Lower lobe of right lung (tissue), 2 donors: ENCODE measurements at places on chromosomes 7 and 10. TPM values are rescaled to one million over a fixed set of nuclear protein-coding genes. Genes with fewer than 3 reads are reported as not detected.

DNA sequence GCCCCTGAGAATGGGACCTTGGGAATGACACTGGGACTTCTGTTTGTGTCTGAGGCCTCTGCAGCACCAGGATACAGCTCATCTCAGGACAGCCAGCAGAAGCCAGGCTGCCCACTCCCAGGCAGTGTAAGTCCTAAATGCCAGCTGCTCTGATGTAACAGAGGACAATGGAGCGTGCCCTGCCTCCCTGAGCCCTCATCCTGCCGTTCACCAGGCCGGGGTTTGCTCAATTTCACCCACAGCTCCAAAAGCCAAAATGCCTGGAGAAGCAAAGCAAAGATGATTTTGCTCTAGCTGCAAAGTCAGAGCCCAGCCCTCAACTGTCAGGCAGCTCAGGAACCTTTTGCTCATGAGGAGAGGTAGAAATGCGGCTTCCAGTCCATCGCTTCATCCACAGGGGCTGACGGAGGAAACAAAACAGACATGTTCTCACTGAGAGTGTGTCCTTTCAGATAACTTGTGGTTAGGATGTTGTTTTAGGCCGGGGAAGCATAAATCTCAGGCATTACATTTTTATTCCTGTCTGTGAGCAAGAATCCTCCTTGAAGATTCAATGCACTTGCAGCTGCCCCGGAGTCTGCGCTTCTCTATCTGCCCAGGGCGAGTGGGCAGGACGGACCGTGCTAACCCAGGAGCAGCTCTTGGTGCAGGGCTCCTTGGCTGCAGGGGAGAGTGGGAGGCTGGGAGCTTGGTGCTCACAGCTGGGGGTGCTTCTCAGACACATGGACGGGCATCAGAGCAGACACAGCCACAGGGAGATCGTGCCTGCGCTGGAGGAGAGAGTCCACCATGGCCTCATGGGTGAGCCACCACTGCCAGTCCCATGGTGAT is 83.2 kb upstream of the CHST15 start:
- H3K4me3 ChIP-seq, result no peak overlapping the region
- no peak overlapping the region for H3K27ac ChIP-seq
- no peaks in the 10 kb centered on the region for H3K27me3 ChIP-seq
- H3K4me1 ChIP-seq, result no peaks in the 10 kb centered on the region
- no peak for DNase-seq
- H3K36me3 ChIP-seq, result no peaks in the 10 kb centered on the region

GRCh38 chr7:45915606-45916005 is 5.5 kb downstream of the IGFBP3 start:
- no peaks in the 10 kb centered on the region for H3K36me3 ChIP-seq
- H3K4me1 ChIP-seq, result peaks cover 8% of the 10 kb centered on the region
- H3K27ac ChIP-seq, result no peak overlapping the region

GRCh38 chr10:112988839-112989406 is 38.9 kb downstream of the TCF7L2 start:
- no peak overlapping the region for H3K27ac ChIP-seq
- peaks cover 4% of the 10 kb centered on the region for H3K36me3 ChIP-seq
- H3K4me3 ChIP-seq, result no peak overlapping the region
- no peak for DNase-seq
- H3K4me1 ChIP-seq, result peaks cover 33% of the 10 kb centered on the region
- no peaks in the 10 kb centered on the region for H3K27me3 ChIP-seq

GRCh38 chr7:47816647-47817046 is 131.6 kb downstream of the PKD1L1 start:
- peaks cover 29% of the 10 kb centered on the region for H3K4me1 ChIP-seq
- no peaks in the 10 kb centered on the region for H3K36me3 ChIP-seq
- H3K27me3 ChIP-seq, result no peaks in the 10 kb centered on the region
- no peak overlapping the region for H3K4me3 ChIP-seq

The HOXA2 gene
- 1.5 TPM for total RNA-seq

The NFKB2 gene
- 30.9 TPM for total RNA-seq

The LRIT1 gene
- total RNA-seq, result not detected

The GRM8 gene
- total RNA-seq, result not detected

- H3K4me1 ChIP-seq, result peaks cover 24% of the 10 kb centered on the region
- H3K36me3 ChIP-seq, result peaks cover 17% of the 10 kb centered on the region
- H3K4me3 ChIP-seq, result peak overlapping the region; percentile 100
- H3K27me3 ChIP-seq, result peaks cover 12% of the 10 kb centered on the region
- peak overlapping the region; percentile 76 for H3K27ac ChIP-seq
- DNase-seq, result no peak
Measured at GRCh38 chr7:156948361-156948760, 1.2 kb upstream of the NOM1 start.

- H3K27ac ChIP-seq, result no peak overlapping the region
- no peak for DNase-seq
- no peaks in the 10 kb centered on the region for H3K27me3 ChIP-seq
- H3K4me1 ChIP-seq, result no peaks in the 10 kb centered on the region
Measured at GRCh38 chr7:92485267-92485892, 7.6 kb upstream of the ERVW-1 start.

GRCh38 chr10:58625070-58625469 is 112.4 kb downstream of the BICC1 start:
- no peaks in the 10 kb centered on the region for H3K4me1 ChIP-seq
- DNase-seq, result no peak
- no peaks in the 10 kb centered on the region for H3K36me3 ChIP-seq
- H3K27ac ChIP-seq, result no peak overlapping the region
- no peak overlapping the region for H3K4me3 ChIP-seq

- no peaks in the 10 kb centered on the region for H3K36me3 ChIP-seq
- H3K27ac ChIP-seq, result no peak overlapping the region
- peaks cover 6% of the 10 kb centered on the region for H3K4me1 ChIP-seq
Measured at GRCh38 chr10:117241541-117242462, 888 bp downstream of the SLC18A2 start.

DNA sequence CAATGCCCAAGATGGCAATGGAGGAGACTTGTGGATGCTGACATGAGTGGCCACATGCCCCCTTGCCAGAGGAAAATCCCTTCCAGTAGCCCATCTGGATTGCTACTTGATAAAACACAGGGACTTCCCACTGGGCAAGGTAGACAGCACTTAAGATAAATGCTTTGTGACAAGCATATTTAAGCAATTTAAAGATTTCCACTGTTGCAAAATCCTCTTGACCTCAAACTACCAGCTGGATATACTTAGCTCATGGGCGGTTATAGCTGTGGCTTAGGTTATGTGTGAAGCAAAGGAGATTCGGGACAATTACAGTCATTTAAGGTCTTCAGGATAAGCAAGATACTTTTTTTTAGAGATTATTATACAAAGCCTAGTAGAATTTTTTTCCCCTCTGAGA is 238.1 kb downstream of the BMPER start:
- no peaks in the 10 kb centered on the region for H3K4me1 ChIP-seq
- no peaks in the 10 kb centered on the region for H3K27me3 ChIP-seq
- no peak for DNase-seq
- no peak overlapping the region for H3K27ac ChIP-seq
- H3K4me3 ChIP-seq, result no peak overlapping the region
- H3K36me3 ChIP-seq, result no peaks in the 10 kb centered on the region

- peak overlapping the region; percentile 96 for H3K4me3 ChIP-seq
- H3K27ac ChIP-seq, result peak overlapping the region; percentile 100
- peaks cover 44% of the 10 kb centered on the region for H3K36me3 ChIP-seq
- no peaks in the 10 kb centered on the region for H3K27me3 ChIP-seq
Measured at GRCh38 chr7:5528071-5528814, 104.6 kb upstream of the TNRC18 start.

DNA sequence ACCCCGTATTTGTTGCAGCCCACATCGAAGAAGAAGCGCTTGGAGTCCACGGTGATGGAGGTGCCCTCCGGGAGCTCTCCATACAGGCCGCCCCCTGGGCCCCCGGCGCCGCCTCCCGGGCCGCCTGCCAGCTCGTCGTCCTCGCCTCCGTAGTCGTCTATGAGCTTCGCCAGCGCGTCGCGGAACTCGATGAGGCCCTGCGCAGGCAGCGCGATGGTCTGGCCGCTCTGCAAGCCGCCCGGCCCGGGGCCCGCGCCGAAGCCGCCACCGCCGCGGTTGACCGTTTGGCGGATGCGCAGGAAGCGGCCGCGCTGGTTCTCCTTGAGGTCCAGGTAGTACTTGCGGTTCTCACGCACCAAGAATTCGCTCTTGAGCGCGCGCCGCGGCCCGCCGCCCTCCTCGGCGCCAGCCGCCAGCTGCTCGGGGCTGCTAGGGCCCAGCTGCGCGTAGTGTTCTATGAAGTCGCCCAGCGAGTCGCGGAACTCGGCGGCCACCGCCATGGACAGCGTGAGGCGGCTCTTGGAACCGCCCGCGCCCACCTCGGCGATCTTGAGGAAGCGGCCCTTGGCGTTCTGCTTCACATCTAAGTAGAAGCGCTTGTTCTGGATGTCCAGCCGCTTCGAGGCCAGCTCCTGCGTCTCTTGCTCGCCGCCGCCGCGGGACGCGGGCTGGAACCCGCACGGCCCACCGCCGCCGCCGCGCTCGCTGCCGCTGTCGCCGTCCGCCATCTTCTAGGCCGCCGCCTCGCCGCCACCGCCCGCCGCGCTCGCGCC is 523 bp downstream of the PURB start:
- peak overlapping the region; percentile 98 for H3K27ac ChIP-seq
- peak; percentile 77 for DNase-seq
- H3K36me3 ChIP-seq, result no peaks in the 10 kb centered on the region

- H3K27me3 ChIP-seq, result no peaks in the 10 kb centered on the region
- H3K27ac ChIP-seq, result no peak overlapping the region
- no peaks in the 10 kb centered on the region for H3K36me3 ChIP-seq
- H3K4me3 ChIP-seq, result no peak overlapping the region
Measured at GRCh38 chr7:29285444-29285793, 90.8 kb downstream of the CHN2 start.

The MUC3A gene
- 1.7 TPM for total RNA-seq

- no peak for DNase-seq
- H3K27ac ChIP-seq, result no peak overlapping the region
- H3K4me1 ChIP-seq, result peaks cover 4% of the 10 kb centered on the region
- H3K4me3 ChIP-seq, result no peak overlapping the region
- no peaks in the 10 kb centered on the region for H3K36me3 ChIP-seq
- no peaks in the 10 kb centered on the region for H3K27me3 ChIP-seq
Measured at GRCh38 chr10:46294641-46295220, 7.9 kb downstream of the ANTXRL start.

DNA sequence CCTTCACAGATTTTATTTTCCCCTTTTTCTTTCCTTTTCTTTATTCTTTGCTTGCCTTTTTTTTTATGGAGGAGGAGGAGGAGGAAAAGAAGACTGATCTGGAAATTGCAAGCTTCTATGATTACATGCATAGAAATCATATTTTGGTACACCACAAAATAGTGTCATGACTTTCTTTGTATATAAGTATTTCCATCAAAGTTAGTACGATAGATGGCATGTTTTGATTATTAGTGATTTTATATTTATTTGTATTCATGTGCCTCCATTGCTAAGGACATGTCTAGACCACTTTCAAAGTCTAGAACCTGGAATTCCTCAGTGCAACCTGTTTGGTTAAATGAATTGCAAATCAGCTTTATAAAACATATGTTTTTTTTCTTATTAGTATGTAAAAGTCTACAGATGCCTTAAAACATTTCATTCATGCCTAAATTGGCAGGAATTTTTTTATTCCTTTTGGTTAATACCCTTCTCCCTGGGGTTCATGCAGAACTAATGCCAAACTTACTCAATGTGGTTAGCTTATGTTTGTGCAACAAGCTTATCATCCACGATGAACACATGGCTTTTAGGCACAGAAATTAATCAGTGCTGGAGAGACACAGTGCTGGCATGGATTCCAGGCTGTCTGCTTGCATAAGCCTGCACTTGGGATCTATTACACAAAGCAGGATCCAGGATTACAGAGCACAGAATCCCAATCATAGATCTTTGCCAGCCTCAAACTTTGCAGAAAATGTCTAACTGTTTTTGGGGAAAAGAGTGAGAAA is 213.1 kb downstream of the CHRM2 start:
- H3K4me1 ChIP-seq, result no peaks in the 10 kb centered on the region
- H3K27me3 ChIP-seq, result no peaks in the 10 kb centered on the region
- H3K36me3 ChIP-seq, result no peaks in the 10 kb centered on the region
- no peak overlapping the region for H3K27ac ChIP-seq
- H3K4me3 ChIP-seq, result no peak overlapping the region
- DNase-seq, result no peak

The PRKG1 gene
- total RNA-seq, result 23.6 TPM

The ADAM12 gene
- 0.92 TPM for total RNA-seq

DNA sequence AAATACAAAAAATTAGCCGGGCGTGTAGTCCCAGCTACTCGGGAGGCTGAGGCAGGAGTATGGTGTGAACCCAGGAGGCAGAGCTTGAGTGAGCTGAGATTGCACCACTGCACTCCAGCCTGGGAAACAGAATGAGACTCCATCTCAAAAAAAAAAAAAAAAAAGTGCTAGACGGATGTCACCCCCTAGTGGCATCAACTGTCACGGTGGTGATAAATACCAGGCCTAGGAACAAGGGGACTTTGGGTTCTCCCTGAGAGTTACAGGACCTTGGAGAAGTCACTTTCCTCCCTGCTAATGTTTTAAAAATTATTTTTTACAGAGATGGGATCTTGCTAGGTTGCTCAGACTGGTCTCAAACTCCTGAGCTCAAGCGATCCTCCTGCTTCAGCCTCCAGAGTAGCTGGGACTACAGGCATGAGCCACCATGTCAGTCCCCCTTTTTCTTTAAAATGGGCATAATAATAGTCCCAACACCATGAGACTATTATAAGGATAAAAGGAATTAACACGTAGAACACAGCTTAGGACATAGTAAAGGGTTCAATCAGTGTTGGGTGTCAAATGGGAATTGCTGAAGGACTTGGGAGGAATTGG is 2.6 kb upstream of the TMEM130 start:
- H3K4me1 ChIP-seq, result peaks cover 13% of the 10 kb centered on the region
- no peaks in the 10 kb centered on the region for H3K36me3 ChIP-seq
- peaks cover 27% of the 10 kb centered on the region for H3K27me3 ChIP-seq
- no peak overlapping the region for H3K27ac ChIP-seq

- H3K27me3 ChIP-seq, result no peaks in the 10 kb centered on the region
- H3K4me1 ChIP-seq, result no peaks in the 10 kb centered on the region
- DNase-seq, result no peak
- H3K36me3 ChIP-seq, result no peaks in the 10 kb centered on the region
- no peak overlapping the region for H3K4me3 ChIP-seq
Measured at GRCh38 chr7:44891372-44891771, 6.0 kb upstream of the PURB start.

The STEAP2 gene
- total RNA-seq, result 13.4 TPM

The TMEM176B gene
- total RNA-seq, result 69.4 TPM

GRCh38 chr7:157773361-157773760 is 436.6 kb downstream of the DNAJB6 start:
- no peaks in the 10 kb centered on the region for H3K4me1 ChIP-seq
- no peak overlapping the region for H3K4me3 ChIP-seq
- H3K27ac ChIP-seq, result no peak overlapping the region
- peaks cover 10% of the 10 kb centered on the region for H3K27me3 ChIP-seq

- no peak overlapping the region for H3K4me3 ChIP-seq
- no peak overlapping the region for H3K27ac ChIP-seq
- no peak for DNase-seq
- no peaks in the 10 kb centered on the region for H3K27me3 ChIP-seq
Measured at GRCh38 chr7:92714767-92715166, 121.6 kb downstream of the CDK6 start.
